Astrocyte (in vitro differentiated cells and primary cell): ENCODE measurements at places on chromosomes 13 and 19. TPM values are rescaled to one million over a fixed set of nuclear protein-coding genes. Genes with fewer than 3 reads are reported as not detected.

Gene NCR1
- total RNA-seq = not detected in 2 replicates

Gene PCDH17
- total RNA-seq = 0.70 and 2.1 TPM in 2 replicates

DNA sequence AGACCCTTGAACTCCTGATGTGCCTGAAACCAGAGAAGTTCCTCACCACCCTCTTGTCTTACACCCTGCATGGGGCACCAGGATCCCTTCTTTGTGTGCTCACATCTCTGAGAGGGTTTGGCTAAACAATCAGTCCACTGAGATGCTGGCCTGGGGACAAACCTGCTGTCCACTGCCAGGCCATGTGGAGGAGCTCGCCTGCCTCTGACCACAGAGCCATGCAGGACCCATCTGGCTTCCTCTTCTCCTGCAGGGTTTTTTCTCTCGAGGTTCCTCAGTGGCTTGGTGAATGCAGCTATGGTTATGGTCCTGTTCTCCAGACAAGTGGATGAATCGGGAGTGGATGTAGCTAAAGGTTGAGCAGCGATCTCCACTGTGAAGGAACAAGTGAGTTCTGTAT lies 49.1 kb upstream of the MEDAG start:
- no peak overlapping the region for H3K27ac ChIP-seq
- H3K36me3 ChIP-seq = no peaks in the 10 kb centered on the region
- no peak for DNase-seq
- H3K27me3 ChIP-seq = no peaks in the 10 kb centered on the region

Gene FARP1
- 99.9 and 128 TPM in 2 replicates for total RNA-seq

- peaks cover 16% of the 10 kb centered on the region for H3K4me1 ChIP-seq
- H3K27me3 ChIP-seq = no peaks in the 10 kb centered on the region
- no peak for DNase-seq
Observed at GRCh38 chr19:49894879-49895565, 1.7 kb downstream of the IL4I1 start.

DNA sequence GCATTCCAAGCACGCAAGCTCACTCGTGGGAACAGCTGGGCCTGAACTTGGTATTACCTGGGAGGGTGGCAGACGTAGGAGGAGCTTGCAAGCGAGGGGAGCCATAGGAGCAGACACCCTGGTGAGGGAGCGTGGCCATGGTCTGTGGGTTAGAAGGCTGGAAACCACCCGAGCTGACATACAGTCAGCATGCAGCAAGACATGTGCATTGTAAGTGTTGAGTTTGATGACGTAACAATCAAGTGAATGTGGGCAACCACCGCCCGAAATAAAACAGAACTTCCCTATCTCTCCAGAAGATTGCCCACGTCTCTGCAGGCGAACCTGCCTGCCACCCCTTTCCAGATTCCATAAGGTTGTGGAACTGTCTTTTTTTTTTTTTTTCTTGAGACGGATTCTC lies 26.8 kb downstream of the UBXN6 start:
- no peak overlapping the region for H3K4me3 ChIP-seq
- no peak overlapping the region for H3K27ac ChIP-seq
- H3K36me3 ChIP-seq = peaks cover 11% of the 10 kb centered on the region
- no peaks in the 10 kb centered on the region for H3K4me1 ChIP-seq
- no peak for DNase-seq
- no peaks in the 10 kb centered on the region for H3K27me3 ChIP-seq

Gene VSTM1
- 0.68 TPM in 1 of 2 replicates, not detected in the other for total RNA-seq

- H3K4me1 ChIP-seq = no peaks in the 10 kb centered on the region
- peaks cover 2% of the 10 kb centered on the region for H3K27me3 ChIP-seq
- H3K27ac ChIP-seq = no peak overlapping the region
- no peak for DNase-seq
- no peaks in the 10 kb centered on the region for H3K36me3 ChIP-seq
Observed at GRCh38 chr13:102033386-102033785, 368.5 kb downstream of the FGF14 start.

DNA sequence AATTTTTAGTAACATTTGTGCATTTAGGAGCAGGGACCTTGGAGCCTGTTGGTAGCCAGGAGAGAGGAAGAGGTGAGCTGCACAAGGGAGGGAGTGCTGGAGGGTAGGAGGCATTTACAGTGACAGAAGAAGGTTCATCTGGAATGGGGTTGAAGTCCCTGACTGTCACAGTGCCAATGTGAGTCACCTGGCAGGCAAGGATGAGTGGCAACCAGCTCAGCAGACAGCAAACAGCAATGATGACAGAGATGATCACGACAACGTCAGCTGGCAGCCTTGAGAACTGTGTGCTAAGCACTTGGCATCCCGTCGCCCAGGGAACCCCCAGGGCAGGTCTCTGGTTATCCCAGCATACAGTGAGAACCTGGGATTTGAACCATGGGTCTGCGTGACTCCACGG lies 2.6 kb downstream of the OR10H5 start:
- no peak overlapping the region for H3K27ac ChIP-seq
- no peaks in the 10 kb centered on the region for H3K36me3 ChIP-seq
- no peak overlapping the region for H3K4me3 ChIP-seq
- H3K27me3 ChIP-seq = no peaks in the 10 kb centered on the region
- no peak for DNase-seq

Gene FAAP24
- total RNA-seq = 2.2 and 4.1 TPM in 2 replicates

GRCh38 chr19:35830986-35831385 lies 18.3 kb upstream of the PRODH2 start:
- H3K4me1 ChIP-seq = no peaks in the 10 kb centered on the region
- no peak for DNase-seq
- H3K36me3 ChIP-seq = no peaks in the 10 kb centered on the region
- H3K4me3 ChIP-seq = no peak overlapping the region
- peaks cover 2% of the 10 kb centered on the region for H3K27me3 ChIP-seq

Gene DCT
- total RNA-seq = 0.05 TPM in 1 of 2 replicates, not detected in the other

Gene CD209
- total RNA-seq = not detected in 2 replicates

GRCh38 chr19:13051557-13052165 lies 51.0 kb downstream of the LYL1 start:
- no peaks in the 10 kb centered on the region for H3K36me3 ChIP-seq
- H3K4me1 ChIP-seq = peaks cover 60% of the 10 kb centered on the region
- H3K27ac ChIP-seq = no peak overlapping the region

Gene SAFB
- 60.4 and 65.1 TPM in 2 replicates for total RNA-seq

Gene DACT3
- total RNA-seq = 19.8 and 27.7 TPM in 2 replicates

Gene CKAP2
- 43.2 and 48.4 TPM in 2 replicates for total RNA-seq

DNA sequence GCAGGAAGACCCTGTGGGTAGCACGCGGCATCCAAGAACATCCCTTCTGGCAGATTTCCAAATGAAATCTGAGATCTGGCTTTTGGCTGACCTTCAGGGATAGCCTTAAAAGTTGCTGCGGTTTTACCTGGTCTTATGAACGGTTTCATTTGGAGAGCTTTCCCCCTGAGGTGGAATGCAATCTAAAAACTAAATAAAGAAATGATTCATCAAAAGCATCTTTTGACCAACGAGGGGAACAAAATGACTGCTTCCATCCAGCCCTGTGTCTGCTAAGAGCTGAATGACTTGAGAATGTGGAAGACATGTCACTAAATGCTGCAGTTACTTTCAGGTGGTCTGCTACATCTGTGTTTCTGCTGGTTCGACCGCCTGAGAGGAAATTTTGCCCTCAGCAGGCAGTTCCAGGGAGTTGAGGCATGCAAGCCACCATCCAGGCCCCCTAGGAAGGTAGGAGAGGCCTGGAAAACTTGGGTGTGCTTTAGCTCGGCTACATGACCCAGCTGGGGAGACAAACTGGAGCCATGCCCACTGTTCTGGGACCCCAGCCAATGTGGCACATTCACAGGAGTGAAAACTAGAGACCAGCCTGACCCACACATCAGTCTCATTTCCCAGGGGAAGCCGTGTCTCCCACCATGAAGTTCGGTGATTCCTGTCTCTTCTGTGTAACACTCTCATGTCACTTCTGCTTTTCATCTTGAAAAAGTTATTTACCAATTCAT lies 175.1 kb upstream of the KL start:
- no peaks in the 10 kb centered on the region for H3K36me3 ChIP-seq
- no peak overlapping the region for H3K27ac ChIP-seq
- DNase-seq = no peak
- no peaks in the 10 kb centered on the region for H3K27me3 ChIP-seq

- peaks cover 11% of the 10 kb centered on the region for H3K4me1 ChIP-seq
- DNase-seq = no peak
- H3K4me3 ChIP-seq = no peak overlapping the region
Observed at GRCh38 chr19:48659768-48660167, 13.0 kb downstream of the NTN5 start.

GRCh38 chr19:6376512-6377190 lies 918 bp upstream of the PSPN start:
- H3K4me3 ChIP-seq = no peak overlapping the region
- H3K4me1 ChIP-seq = peaks cover 16% of the 10 kb centered on the region
- no peak for DNase-seq
- H3K36me3 ChIP-seq = peaks cover 15% of the 10 kb centered on the region
- no peak overlapping the region for H3K27ac ChIP-seq
- H3K27me3 ChIP-seq = no peaks in the 10 kb centered on the region

DNA sequence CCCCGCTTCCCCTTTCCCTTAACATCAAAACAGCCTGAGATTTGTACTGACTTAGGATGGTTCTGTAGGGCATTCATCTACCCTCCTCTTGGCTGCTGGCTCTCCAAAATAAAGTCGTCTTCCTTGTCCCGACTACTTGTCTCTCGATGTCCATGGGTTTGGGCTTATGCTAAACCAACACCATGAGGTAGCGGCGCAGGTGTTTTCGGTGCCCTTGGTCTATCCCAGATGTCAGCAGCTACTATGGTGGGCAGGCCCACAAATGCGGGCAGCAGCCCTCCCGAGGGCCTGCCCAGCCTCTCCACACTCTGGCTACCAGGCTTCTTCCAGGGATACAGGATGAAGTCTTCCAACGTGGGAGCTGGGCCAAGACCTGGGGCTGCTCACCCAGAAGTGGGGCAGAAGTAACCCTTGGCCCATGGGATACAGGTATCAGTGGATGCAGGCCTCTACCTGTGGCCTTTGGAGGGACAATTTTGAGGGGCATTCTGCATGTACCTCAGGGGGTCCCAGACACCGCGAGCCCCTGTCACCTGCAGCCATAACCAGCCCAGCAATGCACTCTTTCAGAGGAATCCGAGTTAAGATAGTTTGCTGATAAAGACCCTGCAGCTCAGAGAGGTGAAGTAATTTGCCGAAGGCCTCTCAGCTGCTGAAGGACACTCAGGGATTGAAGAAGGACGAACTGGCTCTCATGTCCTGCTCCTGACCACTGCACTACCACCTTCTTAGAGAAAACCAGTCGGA lies 47.8 kb upstream of the VSTM2B start:
- no peaks in the 10 kb centered on the region for H3K27me3 ChIP-seq
- H3K4me3 ChIP-seq = no peak overlapping the region
- no peak overlapping the region for H3K27ac ChIP-seq
- no peaks in the 10 kb centered on the region for H3K4me1 ChIP-seq

GRCh38 chr13:77235456-77236022 lies 91.4 kb downstream of the MYCBP2 start:
- DNase-seq = no peak
- no peak overlapping the region for H3K4me3 ChIP-seq
- peaks cover 8% of the 10 kb centered on the region for H3K36me3 ChIP-seq
- no peak overlapping the region for H3K27ac ChIP-seq

Gene CNMD
- not detected in 2 replicates for total RNA-seq

Gene ZNF99
- not detected in 2 replicates for total RNA-seq

Gene GFY
- total RNA-seq = not detected in 2 replicates

DNA sequence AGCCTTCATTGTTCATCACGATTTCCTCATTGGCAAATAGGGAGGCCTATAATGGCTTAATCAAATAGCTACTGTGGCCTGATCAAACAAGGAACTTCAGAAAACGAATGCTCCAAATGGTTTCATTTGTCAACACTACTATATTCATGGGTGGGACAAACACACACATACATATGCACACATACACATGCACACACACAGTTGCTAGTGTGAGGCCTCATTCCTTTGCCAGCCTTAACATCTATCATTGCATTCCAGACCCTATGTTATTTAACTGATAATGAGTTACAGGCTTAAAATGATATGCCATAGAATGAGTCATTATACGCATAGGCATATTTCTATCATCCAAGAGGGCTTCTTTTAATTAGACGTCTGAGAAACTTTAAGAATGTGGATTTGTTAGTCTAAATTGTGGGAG lies 140.2 kb downstream of the KLF5 start:
- no peak overlapping the region for H3K4me3 ChIP-seq
- DNase-seq = no peak
- H3K36me3 ChIP-seq = no peaks in the 10 kb centered on the region
- H3K27ac ChIP-seq = no peak overlapping the region

Gene SYT5
- total RNA-seq = 1.1 and 1.9 TPM in 2 replicates

Gene ZNF208
- 0.05 TPM in 1 of 2 replicates, not detected in the other for total RNA-seq

Gene SIGLECL1
- total RNA-seq = not detected in 2 replicates

Gene F10
- total RNA-seq = 0.45 TPM in 1 of 2 replicates, not detected in the other

DNA sequence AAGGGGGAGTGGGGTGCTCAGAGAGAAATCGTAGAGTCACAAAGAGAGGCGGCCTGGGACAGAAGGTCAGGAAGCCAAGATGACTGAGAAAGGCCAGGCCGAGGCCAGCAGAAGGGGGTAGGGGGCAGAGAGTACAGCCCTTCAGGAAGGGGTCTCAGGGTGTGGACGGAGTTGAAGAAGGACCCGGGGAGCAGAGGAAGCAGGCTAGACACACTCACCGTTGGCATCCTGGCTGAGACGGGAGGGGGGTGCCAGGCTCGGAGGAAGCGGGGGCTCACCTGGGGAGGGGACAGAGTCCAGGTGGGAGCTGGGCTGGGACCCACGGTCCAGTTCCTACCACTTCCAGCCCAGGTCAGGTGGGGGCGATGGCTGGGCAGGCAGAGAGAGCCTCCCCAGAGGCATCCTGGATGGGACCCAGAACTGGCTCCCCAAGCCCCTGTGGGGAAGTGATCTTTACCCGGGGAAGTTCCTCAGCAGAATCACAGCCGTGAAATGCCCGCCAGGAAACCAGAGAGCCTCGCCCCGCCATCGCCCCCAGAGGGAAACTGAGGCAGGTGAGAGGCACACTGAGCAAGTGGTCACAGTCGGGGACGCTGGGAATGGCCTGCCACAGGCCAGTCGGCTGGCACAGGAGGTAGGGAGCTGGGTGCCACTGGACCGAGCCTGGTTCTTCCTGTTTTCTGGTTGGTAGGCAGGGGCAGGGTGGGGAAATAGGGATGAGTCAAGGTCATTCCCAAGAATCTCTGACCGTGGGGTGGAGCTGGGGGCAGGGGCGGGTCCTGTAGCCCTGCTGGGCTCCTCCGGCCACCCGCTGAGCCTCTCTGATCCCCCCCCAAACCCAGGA lies 1.4 kb downstream of the MATK start:
- H3K27ac ChIP-seq = no peak overlapping the region
- no peak for DNase-seq
- H3K27me3 ChIP-seq = peaks cover 7% of the 10 kb centered on the region

Gene C2CD4C
- total RNA-seq = 2.9 and 3.4 TPM in 2 replicates

DNA sequence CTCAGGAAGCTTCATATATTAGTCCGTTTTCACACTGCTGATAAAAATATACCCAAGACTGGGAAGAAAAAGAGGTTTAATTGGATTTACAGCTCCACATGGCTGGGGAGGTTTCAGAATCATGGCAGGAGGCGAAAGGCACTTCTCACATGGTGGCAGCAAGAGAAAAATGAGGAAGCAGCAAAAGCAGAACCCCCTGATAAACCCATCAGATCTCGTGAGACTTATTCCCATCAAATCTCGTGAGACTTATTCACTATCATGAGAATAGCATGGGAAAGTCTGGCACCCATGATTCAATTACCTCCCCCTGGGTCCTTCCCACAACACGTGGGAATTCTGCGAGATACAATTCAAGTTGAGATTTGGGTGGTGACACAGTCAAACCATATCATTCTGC lies 23.1 kb downstream of the FLT3 start:
- no peaks in the 10 kb centered on the region for H3K4me1 ChIP-seq
- no peaks in the 10 kb centered on the region for H3K36me3 ChIP-seq
- H3K27ac ChIP-seq = no peak overlapping the region

Gene PSG11
- 0.26 and 0.43 TPM in 2 replicates for total RNA-seq

Gene ZNF677
- total RNA-seq = 28.6 and 29.6 TPM in 2 replicates

Gene ZNF471
- total RNA-seq = 0.26 and 0.77 TPM in 2 replicates

Gene CASP14
- total RNA-seq = not detected in 2 replicates
